ENCODE measurements at places on chromosomes 11 and 22. TPM values are rescaled to one million over a fixed set of nuclear protein-coding genes. Genes with fewer than 3 reads are reported as not detected.

- DNase-seq = no peak
Measured at GRCh38 chr11:2223153-2223794, 47.1 kb downstream of the ASCL2 start.

GVQW3 gene
- total RNA-seq = 4.2 TPM

GRCh38 chr22:22759371-22759770 is 115.0 kb downstream of the GGTLC2 start:
- DNase-seq = no peak

GRCh38 chr22:29469755-29470154 is 10.3 kb upstream of the NEFH start:
- no peak for DNase-seq

DUSP18 gene
- 8.4 TPM for total RNA-seq

IL10RA gene
- not detected for total RNA-seq

DNA sequence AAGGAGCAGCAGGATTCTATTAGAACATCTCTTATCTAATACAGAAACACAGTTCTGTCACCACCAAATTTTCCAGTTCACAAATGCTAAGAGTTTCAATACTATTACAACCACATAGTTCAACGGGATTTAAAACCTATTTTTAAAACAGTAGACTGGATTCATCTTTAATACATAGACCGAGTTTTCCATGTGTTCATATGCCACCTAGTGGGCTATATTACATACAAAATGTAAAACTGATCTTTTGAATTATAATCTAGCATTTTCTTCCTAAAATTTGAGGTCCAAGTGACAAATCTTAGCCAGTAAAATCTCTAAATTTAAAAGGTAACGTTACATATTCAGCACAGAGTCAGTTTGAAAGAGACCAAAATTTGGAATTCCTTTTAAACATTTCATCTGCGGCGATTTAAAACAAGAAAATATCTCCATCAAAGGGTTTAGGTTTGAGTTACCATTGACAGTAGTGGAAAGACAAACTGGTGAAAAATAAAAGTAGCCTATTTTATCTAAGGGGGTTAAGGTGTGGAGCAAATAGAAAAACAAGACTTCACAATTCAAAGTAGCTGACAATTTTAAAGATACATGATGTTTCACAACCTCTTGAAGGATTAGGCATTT is 269.3 kb upstream of the MPPED2 start:
- peak; percentile 4 for DNase-seq

GRCh38 chr11:92168936-92169335 is 55.7 kb upstream of the FAT3 start:
- DNase-seq = no peak

- DNase-seq = no peak
Measured at GRCh38 chr11:65692367-65692766, 19.7 kb upstream of the KAT5 start.

ARHGAP8 gene
- total RNA-seq = 0.41 TPM

GRCh38 chr11:92845390-92845789 is 124.1 kb upstream of the MTNR1B start:
- DNase-seq = no peak

DNA sequence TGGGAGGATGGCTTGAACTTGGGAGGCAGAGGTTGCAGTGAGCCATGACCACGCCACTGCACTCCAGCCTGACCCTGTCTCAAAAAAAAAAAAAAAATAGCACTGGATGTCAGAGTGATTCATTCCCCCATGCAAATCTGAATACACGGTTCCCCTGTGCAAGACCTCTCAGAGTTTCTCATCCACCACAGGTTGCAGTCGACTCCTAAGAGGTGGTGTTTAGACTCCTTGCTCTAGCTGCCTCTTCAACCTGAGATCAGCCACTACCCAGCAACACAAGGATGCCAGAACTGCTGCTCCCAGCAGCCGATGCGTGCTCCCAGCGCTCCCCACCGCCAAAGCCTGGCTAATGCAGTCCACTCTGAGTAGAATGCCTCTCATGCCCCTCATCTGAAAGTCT is 97.5 kb downstream of the PARVA start:
- no peak for DNase-seq

- no peak for DNase-seq
Measured at GRCh38 chr11:66278363-66279091, 552 bp downstream of the CNIH2 start.

GRCh38 chr11:64118876-64119665 is 46.8 kb downstream of the MACROD1 start:
- DNase-seq = no peak

All from fibroblast of the aortic adventitia (primary cell).